ENCODE measurements at places on chromosomes 7 and 10. TPM values are rescaled to one million over a fixed set of nuclear protein-coding genes. Genes with fewer than 3 reads are reported as not detected.

GRCh38 chr7:22979861-22980260 lies 34.1 kb downstream of the HYCC1 start:
- DNase-seq: no peak

GRCh38 chr7:131908714-131909113 lies 352.3 kb upstream of the PODXL start:
- DNase-seq: no peak

The NUTM2B gene
- 0.44 TPM for total RNA-seq

DNA sequence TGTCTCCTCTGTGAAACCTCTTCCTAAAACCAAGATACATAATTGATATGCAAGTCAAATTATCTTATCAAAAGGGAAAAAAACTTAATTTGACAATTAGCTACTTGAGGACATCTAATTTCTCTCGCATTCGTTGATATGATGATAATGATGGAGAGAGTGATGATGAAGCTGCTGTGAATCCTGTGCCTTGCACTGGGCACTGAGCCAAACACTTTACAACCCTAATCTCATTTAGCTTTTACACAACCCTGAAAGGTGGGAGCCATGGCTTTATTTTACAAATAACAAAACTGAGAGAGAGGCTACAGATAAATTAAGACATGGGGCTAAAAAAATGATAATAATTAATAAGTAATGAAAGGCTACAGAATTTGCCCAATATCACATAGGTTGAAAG lies 176.0 kb downstream of the NOC3L start:
- DNase-seq: no peak

The STN1 gene
- total RNA-seq: 31.0 TPM

DNA sequence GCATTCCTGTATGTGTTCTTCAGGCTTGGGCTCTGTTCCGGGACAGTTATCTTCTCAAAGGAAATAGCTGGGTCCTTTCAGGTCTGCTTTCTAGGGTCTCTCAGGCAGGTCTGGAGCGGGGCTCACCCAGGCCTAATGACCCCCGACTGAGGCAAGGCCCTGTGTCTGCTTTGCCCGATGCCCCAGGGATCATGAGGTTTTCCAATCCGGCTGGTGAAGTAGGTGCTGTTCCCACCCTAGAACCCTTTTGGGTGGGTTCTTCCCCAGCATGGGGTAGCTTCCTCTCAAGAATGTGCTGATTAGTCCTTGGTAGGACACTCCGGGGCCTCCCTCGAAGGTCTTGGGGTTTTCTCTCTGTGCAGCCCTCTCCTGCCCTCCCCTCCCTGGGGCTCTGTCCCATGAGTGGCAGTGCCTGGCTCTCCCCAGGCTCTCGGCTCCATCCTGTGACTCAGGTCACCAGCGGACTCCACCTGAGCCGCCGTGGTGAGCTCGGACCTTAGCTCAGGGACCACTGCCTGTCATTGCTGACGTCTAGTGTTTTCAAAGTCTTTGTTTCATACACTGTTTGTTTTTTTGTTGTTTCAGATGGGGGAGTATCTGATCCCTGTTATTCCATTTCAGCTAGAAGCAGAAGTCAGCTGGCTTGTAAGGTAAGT lies 71.0 kb upstream of the NKX6-2 start:
- DNase-seq: no peak

DNA sequence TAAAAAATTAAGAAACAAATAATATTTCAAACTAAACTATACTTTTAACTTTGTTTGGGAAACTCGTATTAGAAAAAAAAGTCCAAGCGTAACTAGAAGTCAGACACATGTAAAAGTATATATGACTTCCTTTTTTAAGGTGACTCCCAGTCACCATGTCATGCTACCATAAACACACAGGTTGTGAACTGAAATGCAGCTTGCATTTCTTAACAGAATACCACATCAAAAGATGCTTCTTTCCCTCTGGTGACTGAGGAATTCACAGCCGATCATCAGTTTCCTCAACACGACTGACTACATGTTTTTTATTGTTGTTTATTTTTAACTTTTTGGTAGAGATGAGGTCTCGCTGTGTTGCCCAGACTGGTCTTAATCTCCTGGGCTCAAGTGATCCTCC lies 445.0 kb downstream of the PARD3 start:
- DNase-seq: no peak

The GLI3 gene
- total RNA-seq: under 0.01 TPM

The FAM24A gene
- not detected for total RNA-seq

- no peak for DNase-seq
Measured at GRCh38 chr7:122762071-122762470, 59.3 kb upstream of the RNF148 start.

DNA sequence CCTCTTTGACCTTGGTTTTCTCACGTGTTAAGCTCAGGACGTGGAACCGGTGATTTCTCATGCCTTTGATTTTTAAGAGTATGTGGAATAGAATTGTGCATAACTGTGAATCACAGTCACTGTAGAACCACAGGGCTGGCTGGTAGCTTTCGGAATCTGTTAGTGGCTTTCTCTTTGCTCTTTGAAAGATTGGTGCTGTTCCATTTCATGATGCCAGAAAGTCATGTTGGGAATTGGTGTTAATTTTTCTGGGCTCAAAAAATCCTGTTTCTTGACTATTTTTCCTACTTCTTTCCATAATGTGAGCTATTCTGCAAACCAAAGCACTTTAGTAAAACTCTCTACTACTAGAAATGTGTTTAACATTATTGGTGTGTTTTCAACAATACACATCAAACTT lies 73.0 kb downstream of the CACNB2 start:
- DNase-seq: no peak

The HERPUD2 gene
- 22.9 TPM for total RNA-seq

The SLC29A4 gene
- total RNA-seq: 0.99 TPM

DNA sequence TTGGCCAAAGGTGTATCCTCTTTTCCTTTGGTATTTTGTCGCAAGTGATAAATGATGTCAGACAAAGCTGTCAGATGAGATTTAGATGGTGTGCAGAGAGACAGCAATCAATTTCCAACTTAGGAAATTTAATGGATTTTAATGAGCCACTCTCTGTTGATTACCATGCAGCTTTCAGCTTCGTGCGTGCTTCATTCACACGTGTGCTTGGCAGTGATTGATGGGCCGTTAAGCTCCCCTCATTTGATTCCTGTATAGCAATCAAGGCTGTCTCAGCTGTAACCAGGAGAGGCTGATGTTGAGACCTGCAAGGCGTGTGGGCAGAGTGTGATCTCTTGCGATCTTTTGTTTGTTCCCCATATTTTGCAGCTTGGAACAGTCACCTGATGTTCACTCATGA lies 439.6 kb downstream of the CALN1 start:
- no peak for DNase-seq

The NODAL gene
- not detected for total RNA-seq

- DNase-seq: no peak
Measured at GRCh38 chr10:71844695-71845094, 6.4 kb downstream of the PSAP start.

DNA sequence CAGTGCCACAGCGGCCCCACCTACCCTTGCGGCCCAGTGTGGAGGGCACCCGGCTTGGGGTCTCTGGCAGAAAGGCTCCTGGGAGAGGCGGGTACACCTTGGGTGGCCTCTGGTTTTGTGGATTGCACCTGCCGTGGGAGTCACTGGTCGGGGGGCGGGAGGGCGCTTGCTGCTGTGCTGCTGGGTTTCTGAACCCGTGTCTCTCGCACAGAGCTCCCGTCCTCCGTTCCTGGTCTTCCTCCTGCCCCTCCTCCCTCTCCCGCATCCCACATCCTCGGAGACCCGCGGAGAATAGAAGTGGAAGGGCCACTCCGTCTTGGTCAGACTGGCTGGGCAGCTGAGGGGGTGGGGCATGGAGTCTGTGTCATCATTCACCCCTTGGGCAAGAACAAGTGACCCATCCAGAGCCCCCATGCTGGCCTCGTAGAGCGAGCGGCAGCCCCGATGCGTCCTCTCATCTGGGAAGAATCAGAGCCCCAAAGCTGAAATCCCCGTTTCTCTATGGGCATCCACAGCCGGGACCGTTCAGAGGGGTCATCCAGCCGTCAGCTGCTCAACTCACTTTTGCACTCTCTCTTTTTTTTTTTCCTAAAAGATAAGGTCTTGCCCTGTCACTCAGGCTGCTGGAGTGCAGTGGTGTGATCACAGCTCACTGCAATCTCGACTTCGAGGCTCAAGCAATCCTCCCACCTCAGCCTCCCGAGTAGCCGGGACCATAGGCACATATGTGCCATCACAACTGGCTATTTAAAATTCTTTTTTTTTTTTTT lies 4.0 kb downstream of the MAFK start:
- no peak for DNase-seq

Data from lung microvascular endothelial cell (primary cell).